ENCODE measurements at places on chromosomes 6 and 20.

DNA sequence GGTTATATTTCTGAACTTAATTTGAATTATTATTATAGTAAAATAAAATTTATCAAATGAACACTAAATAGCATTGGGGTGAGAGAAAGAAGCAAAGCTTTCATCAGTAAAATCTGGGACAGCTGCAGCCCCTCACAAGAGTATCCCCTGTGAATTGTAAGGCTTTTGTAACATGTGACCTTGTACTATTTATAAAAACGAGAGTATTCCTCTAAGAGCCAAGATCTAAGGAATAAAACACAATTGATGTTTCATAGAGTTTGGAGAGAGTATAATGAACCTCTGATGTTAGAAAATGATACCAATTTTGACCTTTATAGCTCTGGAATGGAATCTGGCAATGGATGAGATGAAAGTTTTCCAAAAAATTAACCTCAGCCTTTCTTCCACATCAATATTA, 617.2 kb upstream of the ID4 start:
- H3K36me3 ChIP-seq: no peaks in the 10 kb centered on the region
- no peak overlapping the region for H3K4me3 ChIP-seq
- no peak overlapping the region for H3K27ac ChIP-seq
- H3K4me1 ChIP-seq: no peaks in the 10 kb centered on the region
- DNase-seq: no peak
- no peaks in the 10 kb centered on the region for H3K27me3 ChIP-seq

DNA sequence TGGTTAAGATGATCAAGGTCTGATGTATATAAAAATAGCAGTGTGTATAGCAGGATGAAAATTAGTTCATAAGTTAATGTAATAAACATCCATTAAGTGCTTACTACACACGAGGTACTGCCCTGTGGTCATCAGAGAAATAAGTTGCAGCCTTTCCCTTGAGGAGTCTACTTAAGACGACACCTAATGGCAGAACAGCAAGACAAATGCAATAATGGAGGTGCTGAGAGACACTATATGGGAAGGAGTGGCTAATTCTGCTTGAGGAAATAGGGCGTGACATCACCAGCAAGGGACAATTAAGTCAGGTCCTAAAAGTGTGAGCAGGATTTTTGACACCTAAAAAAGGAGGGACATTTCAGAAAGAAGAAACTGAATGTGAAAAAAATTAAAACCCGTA, 75.2 kb downstream of the BACH2 start:
- no peaks in the 10 kb centered on the region for H3K27me3 ChIP-seq
- peaks cover 30% of the 10 kb centered on the region for H3K4me1 ChIP-seq
- H3K4me3 ChIP-seq: no peak overlapping the region
- H3K36me3 ChIP-seq: peaks cover 3% of the 10 kb centered on the region

DNA sequence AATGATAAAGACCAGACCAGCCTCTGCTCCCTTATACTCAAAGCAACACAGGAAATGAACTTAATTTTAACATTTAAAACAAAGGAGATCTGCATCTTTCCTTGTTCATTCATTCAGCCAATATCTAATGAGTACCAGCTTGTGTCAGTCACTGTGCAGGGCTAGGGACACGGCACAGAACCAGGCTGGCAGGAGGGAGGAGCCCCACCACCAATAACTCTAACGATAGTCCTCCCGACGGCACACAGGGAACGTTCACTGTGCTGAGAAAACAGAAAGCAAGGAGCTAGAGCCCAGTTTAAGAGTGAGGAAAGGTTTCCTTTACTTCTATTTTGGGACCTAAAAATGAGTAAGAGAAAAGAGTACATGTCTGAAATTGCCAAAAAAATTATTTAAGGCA, 9.9 kb downstream of the ETV7 start:
- no peaks in the 10 kb centered on the region for H3K27me3 ChIP-seq
- H3K27ac ChIP-seq: peak overlapping the region; percentile 6
- DNase-seq: no peak

GRCh38 chr6:15730442-15730841, 67.6 kb upstream of the DTNBP1 start:
- no peak for DNase-seq
- H3K27ac ChIP-seq: no peak overlapping the region
- H3K4me3 ChIP-seq: no peak overlapping the region

GRCh38 chr20:50762045-50762422, 30.7 kb downstream of the PARD6B start:
- H3K27ac ChIP-seq: no peak overlapping the region
- H3K27me3 ChIP-seq: no peaks in the 10 kb centered on the region
- H3K4me1 ChIP-seq: no peaks in the 10 kb centered on the region
- H3K4me3 ChIP-seq: no peak overlapping the region
- H3K36me3 ChIP-seq: no peaks in the 10 kb centered on the region

Measured in thymus (tissue), 14 donors.